Endothelial cell (in vitro differentiated cells): ENCODE measurements at places on chromosomes 11 and 22. TPM values are rescaled to one million over a fixed set of nuclear protein-coding genes. Genes with fewer than 3 reads are reported as not detected.

DNA sequence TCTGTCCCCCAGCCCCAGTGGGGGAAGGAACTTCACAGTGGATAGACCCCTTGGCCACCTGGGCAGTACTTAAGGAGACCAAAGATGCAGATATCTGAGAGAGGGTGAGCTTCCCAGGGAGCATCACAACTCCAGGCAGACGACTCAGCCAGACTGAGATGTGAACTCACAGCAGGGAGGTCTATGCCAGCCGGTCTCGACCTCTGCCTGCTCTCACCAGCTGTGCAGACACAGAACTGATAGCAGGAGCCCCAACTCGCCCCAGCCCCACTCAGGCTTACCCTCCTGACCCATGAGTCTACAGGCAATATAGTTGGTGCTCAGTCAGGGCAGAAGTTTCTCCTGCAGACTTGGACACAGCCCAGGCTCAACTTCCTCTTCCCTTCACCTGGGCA is 29.7 kb upstream of the ACCSL start:
- H3K36me3 ChIP-seq = no peaks in the 10 kb centered on the region
- H3K4me1 ChIP-seq = no peaks in the 10 kb centered on the region
- H3K27me3 ChIP-seq = no peaks in the 10 kb centered on the region

GRCh38 chr11:8100158-8100557 is 19.1 kb downstream of the TUB start:
- H3K36me3 ChIP-seq = peaks cover 10% of the 10 kb centered on the region
- peaks cover 15% of the 10 kb centered on the region for H3K4me1 ChIP-seq
- H3K27ac ChIP-seq = no peak overlapping the region
- H3K27me3 ChIP-seq = peaks cover 3% of the 10 kb centered on the region
- H3K4me3 ChIP-seq = no peak overlapping the region

DNA sequence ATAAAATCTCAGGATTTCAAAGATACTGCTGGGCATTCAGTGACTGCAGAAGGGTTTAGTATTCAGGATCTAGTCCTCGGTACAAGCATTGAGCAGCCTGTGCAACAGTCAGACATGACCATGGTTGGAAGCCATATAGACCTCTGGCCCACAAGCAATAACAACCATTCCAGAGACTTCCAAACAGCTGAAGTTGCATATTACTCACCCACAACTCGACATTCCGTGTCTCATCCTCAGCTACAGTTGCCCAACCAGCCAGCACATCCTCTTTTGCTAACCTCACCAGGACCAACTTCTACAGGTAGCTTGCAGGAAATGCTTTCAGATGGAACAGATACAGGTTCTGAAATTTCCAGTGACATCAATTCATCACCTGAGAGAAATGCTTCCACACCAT is 156.8 kb downstream of the C11orf91 start:
- peaks cover 9% of the 10 kb centered on the region for H3K36me3 ChIP-seq
- no peak overlapping the region for H3K27ac ChIP-seq
- peaks cover 22% of the 10 kb centered on the region for H3K4me1 ChIP-seq
- H3K4me3 ChIP-seq = no peak overlapping the region
- peaks cover 2% of the 10 kb centered on the region for H3K27me3 ChIP-seq

- H3K36me3 ChIP-seq = peaks cover 22% of the 10 kb centered on the region
- peaks cover 2% of the 10 kb centered on the region for H3K27me3 ChIP-seq
- no peak overlapping the region for H3K27ac ChIP-seq
- H3K4me1 ChIP-seq = peaks cover 2% of the 10 kb centered on the region
Observed at GRCh38 chr22:44491269-44492035, 6.6 kb downstream of the RTL6 start.

- H3K36me3 ChIP-seq = no peaks in the 10 kb centered on the region
- peaks cover 4% of the 10 kb centered on the region for H3K27me3 ChIP-seq
- DNase-seq = no peak
- no peak overlapping the region for H3K4me3 ChIP-seq
Observed at GRCh38 chr11:57387289-57388030, 3.0 kb downstream of the PRG2 start.

- peaks cover 21% of the 10 kb centered on the region for H3K4me1 ChIP-seq
- peak; percentile 68 for DNase-seq
- H3K27me3 ChIP-seq = peaks cover 19% of the 10 kb centered on the region
- peak within 1 kb of the TSS; percentile 91 for H3K4me3 ChIP-seq
- H3K36me3 ChIP-seq = peaks cover 12% of the 10 kb centered on the region
Observed at GRCh38 chr11:2376751-2377451, at the start of gene CD81. TSS of gene CD81 (plus strand) at chr11:2377310. CDS start at chr11:2377550, 240 bp downstream.

DNA sequence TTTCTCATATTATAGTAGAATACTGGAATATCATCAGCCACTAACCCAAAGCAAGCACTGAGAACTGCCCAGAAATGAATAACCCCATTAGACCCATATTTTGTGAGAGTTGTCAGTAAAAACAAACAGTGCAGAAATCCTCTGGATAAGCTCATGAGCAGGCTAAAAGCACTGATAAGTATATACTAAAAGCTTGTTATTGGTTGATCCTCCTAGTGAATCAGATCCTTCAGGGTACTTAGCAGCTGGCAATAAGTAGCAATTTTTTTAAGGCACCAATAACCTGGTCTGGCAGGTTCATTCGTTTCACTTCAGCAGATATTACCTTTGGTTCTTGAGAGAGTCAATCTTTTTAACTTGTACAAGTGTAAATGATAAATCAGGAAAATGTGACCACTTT is 1.2 kb downstream of the NOX4 start:
- DNase-seq = no peak
- no peak overlapping the region for H3K27ac ChIP-seq
- no peak overlapping the region for H3K4me3 ChIP-seq
- no peaks in the 10 kb centered on the region for H3K36me3 ChIP-seq

GRCh38 chr11:57815877-57816276 is 54.3 kb downstream of the CTNND1 start:
- H3K27ac ChIP-seq = peak overlapping the region; percentile 10
- peaks cover 2% of the 10 kb centered on the region for H3K27me3 ChIP-seq
- DNase-seq = no peak
- peaks cover 51% of the 10 kb centered on the region for H3K36me3 ChIP-seq
- H3K4me3 ChIP-seq = peak overlapping the region; percentile 31

DNA sequence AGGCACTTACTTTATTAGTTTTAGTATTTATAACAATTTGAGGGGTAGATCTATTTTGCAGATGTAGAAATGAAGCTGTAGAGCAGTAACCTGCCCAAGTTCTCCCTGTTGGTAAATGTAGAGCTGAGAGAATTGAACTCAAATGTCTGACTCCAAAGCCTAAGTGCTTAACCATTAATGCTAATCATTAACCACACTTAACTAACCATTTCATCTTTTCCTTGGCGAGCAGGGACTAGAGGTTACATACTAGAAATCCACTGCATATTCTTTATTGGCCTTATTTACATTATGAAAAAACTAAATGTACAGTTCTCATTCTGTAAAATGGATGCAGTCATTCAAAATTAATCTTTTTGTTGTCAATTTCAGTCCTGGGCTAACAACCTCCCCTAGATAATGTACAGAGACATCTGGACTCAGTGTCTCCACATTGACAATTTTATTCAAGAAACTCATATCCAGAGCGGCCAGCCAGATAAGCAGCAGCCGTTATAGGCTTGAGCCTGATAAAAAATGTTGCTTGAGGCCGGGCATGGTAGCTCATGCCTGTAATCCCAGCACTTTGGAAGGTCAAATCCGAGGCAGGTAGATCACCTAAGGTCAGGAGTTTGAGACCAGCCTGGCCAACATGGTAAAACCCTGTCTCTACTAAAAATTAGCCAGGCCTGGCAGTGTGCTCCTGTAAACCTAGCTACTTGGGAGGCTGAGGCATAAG is 76.7 kb upstream of the PICALM start:
- H3K27ac ChIP-seq = no peak overlapping the region
- no peak overlapping the region for H3K4me3 ChIP-seq
- H3K4me1 ChIP-seq = no peaks in the 10 kb centered on the region
- H3K27me3 ChIP-seq = no peaks in the 10 kb centered on the region

DNA sequence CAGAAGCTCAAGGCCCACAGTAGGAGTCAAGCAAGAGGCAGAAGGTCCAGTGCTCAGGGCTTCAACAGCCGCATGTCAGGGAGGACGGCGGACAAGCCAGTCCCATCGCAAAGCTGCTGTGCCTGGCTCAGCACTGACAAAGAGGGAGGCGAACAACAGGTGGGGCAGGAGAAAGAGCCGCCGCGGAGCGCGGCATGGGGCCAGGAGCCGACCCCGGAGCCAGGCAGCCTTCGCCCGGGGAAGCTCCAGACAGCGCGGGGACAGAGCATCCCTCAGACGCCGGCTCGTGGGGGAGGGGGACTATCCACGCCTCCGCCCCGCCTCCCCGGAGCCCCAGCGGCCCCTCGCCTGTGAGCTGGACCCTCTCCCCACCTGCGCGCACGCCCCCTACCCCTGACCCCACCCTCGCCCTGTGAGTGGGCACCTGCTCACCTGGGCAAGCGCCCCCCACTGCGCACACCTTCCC is 369 bp downstream of the DHCR7 start:
- H3K36me3 ChIP-seq = peaks cover 33% of the 10 kb centered on the region
- H3K27ac ChIP-seq = peak overlapping the region; percentile 55
- peaks cover 11% of the 10 kb centered on the region for H3K27me3 ChIP-seq
- peaks cover 33% of the 10 kb centered on the region for H3K4me1 ChIP-seq
- peak; percentile 58 for DNase-seq

DNA sequence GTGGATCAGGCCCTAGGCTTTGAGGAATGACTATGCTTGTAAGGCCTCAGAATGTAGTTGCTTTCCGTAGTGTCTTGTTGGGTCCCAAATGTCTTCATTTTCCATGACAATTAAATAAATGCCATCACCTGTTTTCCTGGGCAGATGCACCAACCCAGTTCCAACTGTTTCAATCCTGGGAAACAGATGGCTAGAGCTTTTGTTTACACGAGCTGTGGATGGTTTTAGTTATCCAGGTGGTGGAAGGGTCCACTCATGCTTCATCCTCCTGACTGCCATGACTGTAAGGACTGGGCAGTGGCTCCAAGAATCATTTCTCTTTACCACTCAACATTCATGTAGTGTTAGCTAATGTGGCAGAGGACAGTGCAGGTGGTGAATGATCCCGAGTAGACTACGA is 8.6 kb downstream of the RCN1 start:
- H3K36me3 ChIP-seq = peaks cover 51% of the 10 kb centered on the region
- no peak overlapping the region for H3K27ac ChIP-seq
- H3K27me3 ChIP-seq = peaks cover 3% of the 10 kb centered on the region
- peaks cover 1% of the 10 kb centered on the region for H3K4me1 ChIP-seq
- DNase-seq = no peak

- H3K4me3 ChIP-seq = peak overlapping the region; percentile 2
- peak overlapping the region; percentile 2 for H3K27ac ChIP-seq
Observed at GRCh38 chr11:33721426-33721825, 14.8 kb downstream of the CD59 start.

- no peak for DNase-seq
- no peaks in the 10 kb centered on the region for H3K4me1 ChIP-seq
- no peak overlapping the region for H3K27ac ChIP-seq
- H3K36me3 ChIP-seq = no peaks in the 10 kb centered on the region
- no peaks in the 10 kb centered on the region for H3K27me3 ChIP-seq
Observed at GRCh38 chr22:49106096-49106841, 721.4 kb downstream of the BRD1 start.

DNA sequence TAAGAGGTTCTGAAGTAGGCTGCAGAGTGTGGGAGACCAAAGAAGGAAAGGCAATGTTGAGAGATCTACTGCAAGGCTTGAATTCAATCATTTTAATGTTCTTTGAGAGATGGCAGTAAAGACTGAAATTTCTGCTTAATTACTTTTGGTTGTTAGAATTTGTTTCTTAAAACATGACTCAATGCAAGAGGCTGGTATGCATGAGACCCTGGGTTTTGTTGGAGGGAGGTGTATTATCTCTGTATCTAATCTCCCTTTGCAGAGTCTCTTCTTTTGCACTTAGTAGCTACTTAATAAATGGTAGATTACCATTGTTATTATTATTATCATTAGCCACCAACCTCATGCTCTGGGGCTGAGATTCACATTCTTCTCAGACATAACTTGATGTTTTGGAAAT is 87.4 kb upstream of the DRD2 start:
- H3K4me1 ChIP-seq = no peaks in the 10 kb centered on the region
- no peak overlapping the region for H3K4me3 ChIP-seq
- peaks cover 2% of the 10 kb centered on the region for H3K27me3 ChIP-seq
- H3K27ac ChIP-seq = no peak overlapping the region

DNA sequence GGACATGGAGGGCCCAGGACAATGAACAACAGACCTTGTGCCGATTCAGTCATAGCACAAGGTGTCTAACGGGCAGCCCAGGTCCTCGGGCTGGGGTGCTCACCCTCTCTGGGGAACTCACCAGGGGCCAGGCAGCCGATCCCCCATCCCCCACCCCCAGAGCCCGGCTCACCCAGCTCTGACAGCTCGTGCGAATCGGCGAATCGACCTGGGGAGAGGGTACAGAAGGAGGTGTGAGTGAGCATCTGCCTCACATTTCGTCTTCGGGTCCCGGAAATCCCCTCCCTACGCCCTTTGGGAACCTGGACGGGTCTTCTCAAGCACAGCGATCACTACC is 423 bp downstream of the PEX16 start:
- no peaks in the 10 kb centered on the region for H3K36me3 ChIP-seq
- peaks cover 19% of the 10 kb centered on the region for H3K4me1 ChIP-seq
- no peak for DNase-seq
- peak overlapping the region; percentile 92 for H3K27ac ChIP-seq

- peaks cover 49% of the 10 kb centered on the region for H3K36me3 ChIP-seq
- no peak for DNase-seq
- H3K27ac ChIP-seq = peak overlapping the region; percentile 85
- peak overlapping the region; percentile 68 for H3K4me3 ChIP-seq
- peaks cover 53% of the 10 kb centered on the region for H3K4me1 ChIP-seq
Observed at GRCh38 chr11:57792870-57793269, 31.3 kb downstream of the CTNND1 start.

- H3K27ac ChIP-seq = peak overlapping the region; percentile 20
- H3K4me3 ChIP-seq = no peak overlapping the region
- no peak for DNase-seq
- H3K36me3 ChIP-seq = peaks cover 71% of the 10 kb centered on the region
- peaks cover 31% of the 10 kb centered on the region for H3K27me3 ChIP-seq
Observed at GRCh38 chr22:50694099-50694605, 21.5 kb downstream of the SHANK3 start.

DNA sequence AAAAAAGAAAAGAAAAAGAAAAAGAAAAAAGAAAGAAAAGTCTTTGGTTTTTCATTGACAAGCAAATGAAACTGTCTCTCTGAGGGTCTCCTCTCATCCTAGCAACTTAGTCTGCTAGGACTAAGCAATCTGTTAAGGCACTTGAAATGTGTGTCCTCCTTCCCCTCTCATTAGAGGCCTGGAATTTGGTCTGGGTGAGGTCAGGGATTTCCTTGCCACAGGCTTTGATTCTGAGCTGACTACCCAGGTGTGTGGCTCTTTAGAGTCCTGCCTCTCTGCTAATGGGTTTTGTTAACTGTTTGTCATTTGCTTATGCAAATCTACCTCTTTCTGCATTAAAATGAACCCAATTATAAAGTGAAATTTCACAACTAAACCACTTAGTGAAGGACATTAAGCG is 18.3 kb upstream of the PKNOX2 start:
- no peak overlapping the region for H3K27ac ChIP-seq
- peaks cover 5% of the 10 kb centered on the region for H3K4me1 ChIP-seq
- no peak for DNase-seq
- peaks cover 2% of the 10 kb centered on the region for H3K27me3 ChIP-seq
- no peak overlapping the region for H3K4me3 ChIP-seq

The CDON gene
- 25.2 TPM for total RNA-seq

The MIOX gene
- not detected for total RNA-seq

The CDC42BPG gene
- 4.1 TPM for total RNA-seq

The NPTXR gene
- total RNA-seq = 0.62 TPM

The CEP164 gene
- 28.6 TPM for total RNA-seq

The CCDC89 gene
- not detected for total RNA-seq

The TENM4 gene
- 1.8 TPM for total RNA-seq

The ANKK1 gene
- 0.18 TPM for total RNA-seq

The ART5 gene
- total RNA-seq = 9.7 TPM

The FXYD2 gene
- total RNA-seq = not detected
